GM04503 (cell line): ENCODE measurements at places on chromosomes 1 and 21.

DNA sequence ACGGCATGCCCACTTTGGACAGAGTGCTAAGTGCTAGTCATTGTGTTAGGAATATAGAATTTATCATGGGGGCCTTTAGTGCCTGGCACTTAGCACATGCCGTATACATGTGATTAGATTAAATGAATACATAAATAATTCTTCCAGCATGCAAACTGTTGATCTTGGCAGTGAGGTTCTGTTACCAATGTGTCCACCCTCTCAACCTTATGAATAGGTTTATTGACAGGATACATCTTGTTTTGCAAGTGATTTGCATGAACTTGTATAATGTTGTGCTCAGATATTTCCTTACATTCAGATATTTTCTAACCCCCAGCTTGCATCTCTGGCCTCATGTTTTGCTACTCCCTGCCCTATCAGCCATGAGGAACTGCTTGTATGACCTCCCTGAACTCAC lies 60.3 kb upstream of the ZNF648 start:
- no peak for DNase-seq

DNA sequence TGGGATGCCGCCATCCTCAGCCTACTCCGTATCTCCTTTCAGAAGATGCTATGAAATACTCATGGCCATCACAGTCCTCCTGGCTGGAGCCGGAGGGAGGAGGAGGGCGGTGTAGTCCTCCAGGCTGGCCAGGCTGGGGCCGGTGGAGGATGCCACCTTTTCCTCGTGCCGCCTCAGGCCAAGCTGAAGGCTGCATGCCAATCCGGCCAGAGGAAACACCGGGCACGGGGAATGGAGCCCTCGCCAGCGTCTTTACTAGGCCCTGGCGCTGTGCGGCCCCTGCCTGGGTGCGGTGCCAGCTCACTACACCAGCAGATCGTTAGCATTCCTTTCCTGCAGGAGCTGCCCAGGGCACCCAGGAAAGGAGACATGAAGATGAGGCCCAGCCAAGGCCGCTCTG lies 70.1 kb downstream of the CASZ1 start:
- DNase-seq, result no peak

DNA sequence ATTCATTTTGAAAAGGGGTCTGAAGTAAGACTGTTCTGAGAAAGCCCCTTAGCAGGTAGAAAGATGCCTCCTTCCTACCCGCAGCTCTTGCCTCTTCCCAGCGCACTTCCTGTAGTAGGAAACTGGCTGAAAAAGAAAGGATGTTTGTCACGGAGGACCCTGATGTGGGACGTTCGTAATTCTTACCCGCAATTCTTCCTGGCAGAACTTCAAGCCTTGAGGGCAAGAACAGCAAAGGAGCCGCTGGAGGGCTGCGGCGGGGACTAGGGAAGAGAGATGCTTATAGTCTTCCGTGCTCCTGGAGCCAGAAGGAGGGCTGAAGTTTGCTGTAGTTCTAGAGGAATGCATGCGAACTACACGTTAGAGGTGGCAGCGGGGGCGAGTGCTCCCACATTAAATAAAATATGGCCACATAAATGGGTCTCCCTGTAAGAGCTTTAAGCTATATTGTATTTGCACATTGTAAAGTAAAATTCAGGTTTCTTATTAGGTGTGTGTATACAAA lies 6.3 kb downstream of the C1orf53 start:
- DNase-seq, result no peak

DNA sequence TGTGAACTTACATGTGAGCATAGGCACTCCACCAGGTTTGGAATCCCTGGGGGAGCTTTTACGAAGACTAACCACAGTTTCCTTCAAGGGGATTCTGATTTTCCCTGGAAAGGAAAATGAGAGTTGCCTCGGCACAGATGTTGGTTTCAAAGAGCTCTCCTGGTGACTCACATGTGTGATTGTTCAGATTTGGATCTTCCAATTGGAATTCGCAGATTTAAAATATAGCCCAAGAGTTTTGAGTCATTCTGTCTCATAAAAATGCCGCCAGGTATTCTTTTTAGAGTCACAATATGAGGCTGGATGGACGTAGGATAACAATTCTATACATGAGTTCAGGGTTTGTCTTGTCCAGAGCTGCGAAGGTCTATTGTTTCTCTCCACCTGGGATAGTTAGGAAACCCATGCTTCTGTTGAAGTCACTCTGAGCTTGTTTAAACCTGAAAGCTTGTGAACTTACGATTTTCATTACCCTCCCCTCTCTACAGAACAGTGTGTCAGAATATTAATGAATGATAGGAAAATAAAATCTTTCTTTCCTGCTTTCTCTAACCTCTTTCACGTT lies 64.9 kb downstream of the TGFB2 start:
- no peak for DNase-seq

DNA sequence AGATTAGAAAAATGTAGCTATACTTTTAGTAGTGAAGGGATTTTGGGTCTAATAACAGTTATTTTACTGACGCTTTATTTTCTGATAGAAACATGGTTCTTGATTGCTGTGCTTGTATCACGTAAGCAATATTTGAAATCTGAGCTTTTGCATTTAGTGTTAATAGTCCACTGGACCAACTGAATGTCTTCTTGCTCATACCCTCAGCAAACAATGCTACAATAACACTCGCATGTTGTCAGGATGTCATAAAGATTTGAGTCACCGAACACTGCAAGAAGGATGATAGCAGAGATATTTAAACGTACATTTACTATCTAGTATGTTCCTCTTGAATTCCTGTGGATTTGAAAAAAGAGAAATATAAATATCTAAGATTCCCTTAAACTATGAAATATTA lies 7.5 kb downstream of the DYRK1A start:
- DNase-seq, result no peak

- DNase-seq, result no peak
These were observed 136.3 kb downstream of the DUSP10 start for GRCh38 chr1:221605569-221605968.

DNA sequence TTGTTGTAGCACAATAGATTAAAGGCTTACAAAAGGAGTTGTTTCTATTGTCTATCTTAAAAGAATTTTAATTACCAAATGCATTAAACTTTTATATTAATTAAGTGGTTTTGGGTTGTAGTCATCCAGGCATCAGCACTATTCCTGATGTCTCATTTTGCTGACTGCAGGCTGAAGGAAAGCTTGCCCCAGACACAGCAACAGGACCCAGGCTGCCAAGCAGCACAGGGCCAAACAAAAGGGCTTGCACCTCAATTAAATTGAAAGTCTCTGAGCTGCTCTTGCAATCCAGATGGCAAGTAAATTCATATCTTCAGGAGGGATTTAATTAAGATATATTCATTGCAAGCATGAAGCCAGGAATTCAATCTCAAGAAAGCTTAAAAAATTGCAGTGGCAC lies 80.7 kb upstream of the CHODL start:
- no peak for DNase-seq

DNA sequence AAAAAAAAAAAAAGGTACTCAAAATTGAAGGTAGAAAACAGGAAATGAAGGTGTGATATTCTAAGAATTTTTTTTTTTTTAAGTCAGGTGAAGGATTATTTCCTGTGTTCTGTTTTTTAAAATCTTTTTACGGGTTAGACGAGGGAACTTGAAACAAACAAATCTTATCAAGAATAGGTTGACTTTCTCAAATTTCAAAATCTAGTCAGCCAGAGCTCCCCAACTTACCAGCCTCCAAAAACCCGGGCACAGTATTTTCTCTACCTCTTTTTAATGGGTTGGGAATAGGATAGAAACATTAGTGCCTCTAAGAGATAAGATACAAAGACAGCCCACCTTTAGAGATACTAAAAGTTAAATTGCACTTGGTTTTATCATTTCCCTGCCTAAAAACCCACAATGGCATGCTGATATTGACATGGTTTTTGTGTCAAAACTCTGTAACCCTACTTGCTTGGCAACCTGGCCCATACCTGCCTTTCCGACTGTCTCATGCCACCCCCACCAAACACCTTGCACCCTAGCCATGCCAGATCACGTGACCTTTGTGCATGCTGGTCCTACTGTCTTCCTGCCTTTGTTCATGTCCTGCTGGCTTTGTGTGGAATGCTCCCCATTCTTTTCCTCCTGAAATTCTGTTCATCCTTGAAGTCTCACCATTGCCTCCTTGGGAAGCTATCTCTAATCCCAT lies 4.2 kb downstream of the RCAN3 start:
- DNase-seq, result no peak

DNA sequence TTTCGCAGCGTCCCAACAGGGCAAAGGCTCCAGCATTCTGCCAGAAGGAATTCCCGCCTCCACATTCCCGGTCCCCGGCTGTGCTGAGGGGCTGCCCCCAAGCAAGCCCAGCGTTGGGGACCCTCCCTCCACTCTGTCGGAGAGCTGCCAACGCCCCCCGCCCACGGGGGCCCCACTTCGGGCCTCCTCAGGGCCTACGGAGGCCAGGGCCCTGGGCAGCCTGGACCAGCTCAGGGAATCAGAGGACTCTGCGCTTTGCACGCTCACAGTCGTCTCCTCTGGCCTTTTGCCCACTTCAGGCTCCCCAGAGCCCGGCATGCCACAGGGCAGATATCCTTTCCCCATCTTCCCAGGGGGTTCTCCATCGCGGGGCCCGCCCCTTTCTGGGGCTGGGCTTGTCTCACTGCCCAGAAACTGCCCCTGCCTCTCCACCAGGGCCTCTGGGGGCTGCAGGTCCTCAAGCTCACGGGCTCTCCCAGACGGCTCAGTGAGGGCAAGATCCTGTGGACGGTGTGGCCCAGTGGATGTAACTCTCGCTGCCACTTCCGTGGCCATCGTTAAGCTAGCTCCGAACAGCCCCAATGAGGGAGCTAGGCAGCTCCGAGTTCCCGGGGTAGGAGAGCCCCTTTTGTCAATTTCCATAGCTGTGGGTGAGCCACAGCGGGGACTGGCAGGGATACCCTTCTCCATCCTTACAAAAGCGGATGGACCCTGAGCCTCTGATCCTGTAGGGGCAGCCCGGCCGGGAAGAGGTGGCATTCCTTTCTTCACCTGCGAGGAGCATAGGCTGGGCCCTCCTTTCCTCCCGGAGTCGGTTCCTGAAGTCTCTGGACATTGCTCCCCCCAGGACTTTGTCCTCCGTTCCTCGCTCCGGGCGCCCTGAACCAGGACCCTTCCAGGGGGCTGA lies 2.8 kb downstream of the ITPKB start:
- DNase-seq, result no peak
